Activated naive CD8-positive, alpha-beta T cell treated with anti-CD3 and anti-CD28 coated beads, Interleukin-2, amount 50 U/mL, for 24 hours (primary cell): ENCODE measurements at places on chromosomes 12 and 14.

DNA sequence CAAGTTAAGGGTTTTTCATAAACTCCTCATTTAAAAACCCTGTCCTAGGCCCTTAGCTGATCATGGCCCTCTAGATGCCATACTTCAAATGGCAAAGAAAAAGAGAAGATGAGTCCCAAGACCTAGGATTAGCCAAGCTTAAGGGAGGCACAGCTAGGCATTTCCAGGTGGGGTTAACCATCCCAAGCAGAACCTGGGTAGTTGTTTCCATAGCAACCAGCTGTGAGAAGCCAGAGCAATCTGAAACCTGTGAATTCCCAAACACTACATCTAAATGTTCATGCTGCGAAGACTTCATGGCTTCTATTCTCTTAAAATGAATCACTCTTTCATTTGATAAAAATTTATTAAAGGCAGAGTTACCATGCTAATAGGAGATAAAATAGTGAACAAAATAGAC, 372.9 kb downstream of the C12orf50 start:
- DNase-seq = no peak

DNA sequence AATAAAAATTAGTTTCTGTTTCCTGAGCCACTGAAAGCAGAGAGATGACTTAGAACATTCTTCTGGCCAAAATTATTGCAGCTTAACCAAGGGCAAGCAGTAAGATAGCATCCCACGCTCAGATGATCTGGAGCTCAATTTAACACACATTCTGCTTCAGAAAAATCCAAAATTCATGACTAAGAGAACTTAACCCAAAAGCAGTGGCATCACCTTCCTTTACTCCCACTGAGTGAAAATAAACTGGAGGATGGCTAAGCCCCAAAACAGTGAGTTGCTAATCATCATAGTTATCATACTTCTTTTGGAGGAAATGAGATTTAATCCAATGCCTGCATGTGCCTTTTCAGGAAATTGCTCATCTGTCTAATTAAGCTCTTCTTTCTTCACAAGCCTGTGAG, 195.4 kb downstream of the DUSP6 start:
- DNase-seq = no peak

DNA sequence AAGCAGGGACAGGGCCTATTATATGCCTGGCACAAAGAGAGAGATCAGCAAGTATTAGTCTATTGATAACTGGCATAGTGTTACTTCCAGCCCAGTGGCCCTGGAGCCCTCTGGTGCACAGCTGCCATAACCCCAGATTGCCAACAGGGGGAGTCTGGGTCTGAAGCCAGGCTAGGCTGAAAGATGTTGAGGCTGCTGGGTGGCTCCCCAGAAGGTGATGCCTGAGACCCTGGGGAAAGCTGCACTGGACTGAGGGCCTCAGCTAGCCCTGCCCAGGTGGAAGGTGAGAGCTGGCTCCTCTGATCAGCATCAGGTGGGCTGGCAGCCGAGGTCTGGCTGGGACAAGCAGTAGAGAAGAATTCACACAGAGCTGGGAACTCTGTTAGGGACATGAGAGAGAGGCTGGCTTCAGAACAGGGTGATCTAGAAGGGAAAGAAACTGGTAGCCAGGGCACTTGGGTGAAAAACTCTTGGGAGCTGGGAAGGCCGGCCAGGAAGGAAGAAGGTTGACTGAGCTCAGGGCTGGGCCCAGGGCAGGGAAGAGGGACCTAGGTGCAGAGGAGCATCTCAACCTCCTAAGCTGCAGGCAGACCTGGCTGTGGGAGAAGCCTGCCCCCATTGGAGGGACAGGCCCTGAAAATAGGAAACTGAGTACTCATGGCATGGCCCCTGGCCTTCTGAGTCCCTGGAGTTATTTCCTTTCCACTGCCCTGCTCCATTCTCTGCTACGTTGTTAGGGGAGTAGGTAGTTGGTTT, 3.9 kb downstream of the GZMH start:
- peak; percentile 82 for DNase-seq

GRCh38 chr12:57755454-57756372, 810 bp downstream of the MARCHF9 start:
- DNase-seq = no peak

DNA sequence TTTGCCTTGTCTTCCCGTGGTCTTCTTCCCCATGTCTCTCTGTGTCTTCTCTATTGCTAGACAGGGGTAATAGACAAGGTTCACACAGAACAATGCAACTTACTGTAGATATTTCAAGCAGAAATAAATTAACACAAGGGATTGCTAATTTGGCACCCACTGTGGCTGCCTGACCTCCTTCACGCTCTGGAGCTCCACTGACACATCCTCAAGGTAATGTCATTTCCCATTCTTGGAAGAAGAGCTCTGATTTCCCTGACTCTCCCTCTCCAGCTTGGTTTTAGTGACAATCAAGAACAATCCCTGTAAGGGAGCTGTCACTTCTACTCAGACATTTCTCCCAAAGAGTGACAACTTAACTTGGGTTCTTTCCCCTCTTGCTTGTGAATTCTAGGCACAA, 105.4 kb upstream of the NAP1L1 start:
- DNase-seq = no peak

GRCh38 chr12:116391501-116391900, 114.0 kb upstream of the MED13L start:
- no peak for DNase-seq

GRCh38 chr12:82476511-82476910, 118.2 kb downstream of the METTL25 start:
- no peak for DNase-seq

- no peak for DNase-seq
Measured at GRCh38 chr12:76874491-76875190, 4.2 kb downstream of the CSRP2 start.

GRCh38 chr14:75399843-75400775, 27.7 kb upstream of the JDP2 start:
- no peak for DNase-seq

GRCh38 chr12:19485240-19485639, 45.9 kb downstream of the AEBP2 start:
- no peak for DNase-seq

DNA sequence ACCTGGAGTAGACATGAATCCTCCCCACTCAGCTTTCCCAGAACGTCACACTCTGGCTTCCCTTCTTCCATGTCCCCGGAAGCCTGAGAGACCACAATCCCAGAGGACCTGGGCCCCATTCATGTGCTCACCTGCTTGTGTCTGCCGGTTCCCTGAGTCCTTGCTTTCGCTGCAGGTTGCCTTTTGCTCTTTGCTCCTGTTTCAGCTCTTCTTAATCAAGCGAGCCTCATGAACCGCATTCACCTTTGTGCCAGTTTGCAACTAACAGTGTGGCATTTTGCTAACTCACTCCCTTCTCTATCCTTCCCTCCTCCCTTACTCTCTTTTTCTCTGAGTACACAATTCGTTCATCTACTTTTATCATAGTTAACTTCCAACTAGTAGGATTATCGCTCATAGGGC, 23.1 kb downstream of the ENTPD5 start:
- no peak for DNase-seq

DNA sequence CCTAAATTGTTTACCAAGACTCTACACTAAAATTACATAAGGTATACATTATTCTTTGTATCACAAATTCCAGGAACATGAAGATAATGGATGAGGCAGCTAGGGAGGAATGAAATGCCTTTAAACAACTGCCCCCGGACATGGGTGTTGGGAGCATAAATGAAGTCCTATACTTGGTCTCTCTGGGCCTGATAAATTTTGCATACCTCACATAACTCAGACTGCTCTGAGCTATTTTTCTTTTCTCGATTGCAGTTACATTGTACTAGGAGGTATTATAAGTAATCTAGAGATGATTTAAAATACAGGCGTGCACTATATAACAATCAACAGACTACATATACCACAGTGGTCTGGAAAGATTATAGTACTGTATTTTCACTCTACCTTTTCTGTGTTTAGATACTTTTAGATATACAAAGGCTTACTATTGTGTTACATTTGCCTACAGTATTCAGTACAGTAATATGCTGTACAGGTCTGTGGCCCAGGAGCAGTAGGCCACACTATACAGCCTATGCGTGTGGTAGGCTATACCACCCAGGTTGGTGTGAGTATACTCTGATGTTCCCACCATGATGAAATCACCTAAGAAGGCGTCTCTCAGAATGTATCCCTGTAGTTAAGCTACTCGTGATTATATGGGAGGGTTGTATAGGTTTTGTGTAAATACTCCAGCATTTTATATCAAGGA, 14.3 kb downstream of the FNTB start:
- no peak for DNase-seq

- no peak for DNase-seq
Measured at GRCh38 chr12:75635606-75636444, 124.4 kb upstream of the KRR1 start.

- DNase-seq = no peak
Measured at GRCh38 chr12:62714774-62715721, 219.9 kb downstream of the PPM1H start.

DNA sequence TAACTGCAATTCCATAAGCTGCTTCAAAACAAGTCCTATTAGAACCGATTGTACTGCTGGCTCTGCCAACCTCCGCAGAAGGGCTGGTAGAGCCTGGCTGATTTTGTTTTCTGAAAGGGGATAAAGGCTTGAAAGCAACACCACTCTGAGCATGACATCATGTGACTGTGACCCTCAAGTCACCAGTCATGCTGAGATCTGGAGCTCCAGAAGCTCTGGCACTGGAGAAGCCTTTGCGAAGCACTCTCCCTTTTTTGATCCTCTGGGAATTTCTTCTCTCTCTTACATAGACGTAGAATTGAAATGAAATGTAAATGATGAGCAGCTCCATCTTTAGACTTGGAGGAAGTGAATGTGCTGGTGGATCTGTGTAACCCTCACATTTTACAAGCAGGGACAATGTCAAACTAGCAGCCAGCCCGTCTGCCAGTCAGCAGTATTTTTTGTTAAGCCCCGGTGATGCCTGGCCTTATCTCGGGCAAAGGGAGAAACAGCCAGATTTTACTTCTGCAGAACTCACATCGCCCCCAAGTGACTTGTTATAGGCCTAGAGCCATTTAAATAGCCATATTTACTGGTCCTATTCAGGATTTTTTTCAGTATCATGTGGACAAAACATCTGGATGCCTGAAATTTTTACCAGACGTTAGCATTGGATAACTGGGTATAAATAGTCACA, 112.1 kb upstream of the NPAS3 start:
- no peak for DNase-seq

- peak; percentile 68 for DNase-seq
Measured at GRCh38 chr14:93103392-93104080, 12.2 kb downstream of the ITPK1 start.

- DNase-seq = no peak
Measured at GRCh38 chr12:130705178-130705822, 10.8 kb downstream of the RIMBP2 start.

DNA sequence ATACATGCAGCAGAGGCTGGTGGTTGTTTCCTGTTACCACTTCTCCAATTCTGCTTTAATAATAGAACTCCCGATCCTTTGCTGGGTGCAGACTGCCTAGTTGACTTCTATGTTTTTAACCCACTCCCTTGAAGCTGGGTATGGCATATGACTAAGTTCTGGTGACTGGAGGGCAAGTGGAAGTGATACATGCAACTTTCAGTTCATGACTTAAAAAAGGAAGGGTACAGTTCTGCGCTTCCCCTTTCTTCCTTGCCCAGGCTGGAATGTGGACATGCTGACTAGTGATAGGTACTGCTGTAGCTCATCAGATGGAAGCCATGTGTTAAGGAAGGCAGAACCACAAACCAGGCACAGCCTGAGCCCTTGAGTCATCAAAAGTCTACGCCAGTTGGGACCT, 2.4 kb upstream of the A2M start:
- DNase-seq = no peak

DNA sequence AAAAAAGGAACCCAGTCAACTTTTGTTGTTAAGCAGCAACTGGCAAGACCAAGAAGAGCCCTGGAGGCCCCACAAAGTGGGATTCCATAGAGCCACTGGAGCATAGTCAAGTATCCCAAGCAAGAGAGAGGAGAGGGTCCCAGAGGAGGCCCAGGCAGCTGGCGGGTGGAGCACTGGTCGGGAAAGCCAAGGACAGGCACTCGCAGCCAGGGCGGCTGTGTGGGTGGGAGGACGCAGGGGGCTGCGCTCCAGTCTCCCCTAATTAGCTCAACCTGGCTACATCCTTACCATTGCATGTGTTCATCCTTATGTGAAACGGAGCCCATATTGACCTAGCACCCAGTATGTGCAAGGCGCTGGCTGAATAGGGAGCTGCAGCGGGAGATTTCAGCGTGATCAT, 18.3 kb upstream of the ZFP36L1 start:
- DNase-seq = no peak

- DNase-seq = no peak
Measured at GRCh38 chr12:98699586-98699985, 54.5 kb downstream of the APAF1 start.

- no peak for DNase-seq
Measured at GRCh38 chr14:68318828-68319227, 474.0 kb downstream of the ZFP36L1 start.

- no peak for DNase-seq
Measured at GRCh38 chr14:81366884-81367283, 33.2 kb downstream of the STON2 start.

- no peak for DNase-seq
Measured at GRCh38 chr12:52126050-52126604, 46.6 kb downstream of the SMIM41 start.

DNA sequence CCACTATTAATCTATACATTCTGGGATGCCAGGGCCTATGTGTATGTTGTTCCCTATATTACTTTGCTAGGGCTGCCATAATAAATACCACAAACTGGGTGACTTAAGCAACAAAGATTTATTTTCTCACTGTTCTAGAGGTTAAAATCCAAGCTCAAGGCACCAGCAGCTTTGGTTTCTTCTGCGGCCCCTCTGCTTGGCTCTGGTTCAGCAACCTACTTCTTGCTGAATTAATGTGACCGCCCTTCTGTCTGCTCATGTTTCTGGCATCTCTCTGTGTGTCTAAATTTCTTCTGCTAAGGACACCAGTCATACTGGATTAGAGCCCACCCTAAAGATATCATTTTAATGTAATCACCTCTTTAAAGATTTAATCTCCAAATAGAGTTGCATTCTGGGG, 84.7 kb downstream of the ZNF664 start:
- DNase-seq = no peak

DNA sequence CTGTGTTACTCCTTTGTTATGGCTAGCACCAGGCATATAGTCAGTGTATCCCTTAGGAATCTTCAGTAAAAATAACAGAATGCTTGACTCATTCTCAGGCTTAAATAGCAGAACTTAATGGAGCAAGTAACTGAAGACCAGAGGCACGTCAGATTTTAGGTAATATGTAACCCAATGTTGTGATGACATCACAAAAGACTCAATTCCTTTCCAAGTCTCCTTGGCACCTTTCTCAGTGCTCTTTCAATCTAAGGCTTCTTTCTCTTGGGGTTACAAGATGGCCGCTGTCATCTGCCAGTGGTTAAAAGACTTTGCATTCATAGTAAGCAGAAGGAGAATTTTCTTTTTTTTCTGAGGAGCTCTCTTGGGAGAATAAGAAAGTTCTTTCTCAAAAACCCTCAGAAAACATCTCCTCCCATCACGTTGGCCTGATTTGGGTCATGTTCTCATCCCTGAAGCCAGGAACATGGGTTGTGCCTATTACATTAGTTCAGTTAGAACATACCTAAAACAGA, 33.4 kb upstream of the DCN start:
- DNase-seq = no peak

- DNase-seq = peak; percentile 55
Measured at GRCh38 chr12:56157201-56158028, 744 bp upstream of the MYL6 start.

GRCh38 chr14:57487771-57488170, 5.9 kb downstream of the CCDC198 start:
- DNase-seq = no peak

GRCh38 chr12:13135371-13136178, 32.1 kb upstream of the GSG1 start:
- no peak for DNase-seq
